ENCODE measurements at places on chromosomes 5 and 9.

DNA sequence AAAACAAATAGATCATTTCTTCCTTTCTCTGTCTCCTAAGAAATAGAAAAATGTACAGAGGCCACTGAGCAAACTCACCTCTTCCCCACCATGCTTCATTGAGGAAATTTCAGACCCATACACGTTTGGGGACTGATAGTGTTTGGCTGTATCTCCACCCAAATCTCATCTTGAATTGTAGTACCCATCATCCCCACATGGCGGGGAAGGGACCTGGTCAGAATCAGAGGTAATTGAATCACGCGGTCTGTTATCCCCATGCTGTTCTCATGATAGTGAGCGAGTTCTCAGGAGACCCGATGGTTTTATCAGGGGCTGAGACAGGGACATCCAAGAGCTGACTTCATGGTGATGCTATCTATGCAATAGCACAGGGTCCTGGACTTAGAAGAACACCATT lies 1655.8 kb downstream of the MAT2B start:
- DNase-seq: no peak

DNA sequence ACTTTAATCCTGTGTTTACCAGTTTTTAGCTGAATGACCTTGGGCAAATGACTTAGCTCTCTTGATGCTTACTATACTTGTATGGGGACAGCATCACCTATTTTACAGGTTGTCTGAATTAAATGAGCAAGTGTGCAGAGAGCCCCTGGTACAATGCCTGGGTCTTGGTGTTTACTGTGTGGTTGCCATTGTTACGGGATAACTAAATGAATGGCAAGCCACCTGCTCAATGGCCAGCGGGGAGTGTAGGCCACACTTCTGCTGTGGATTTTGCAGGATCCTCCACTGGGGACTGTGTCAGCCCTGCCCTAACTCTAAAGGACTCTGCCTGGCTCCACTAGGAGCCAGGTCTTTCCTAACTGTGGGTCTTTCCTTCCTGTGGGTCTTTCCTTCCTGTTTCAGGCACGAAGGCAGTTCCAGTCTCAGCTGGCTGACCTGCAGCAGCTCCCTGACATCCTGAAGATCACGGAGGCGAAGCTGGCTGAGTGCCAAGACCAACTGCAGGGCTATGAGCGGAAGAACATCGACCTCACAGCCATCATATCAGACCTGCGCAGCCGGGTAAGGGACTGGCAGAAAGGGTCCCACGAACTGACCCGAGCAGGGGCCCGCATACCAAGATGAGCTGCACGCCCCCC lies 10.3 kb upstream of the GLE1 start:
- no peak for DNase-seq

GRCh38 chr5:148790545-148791333 lies 35.7 kb upstream of the ADRB2 start:
- no peak for DNase-seq

DNA sequence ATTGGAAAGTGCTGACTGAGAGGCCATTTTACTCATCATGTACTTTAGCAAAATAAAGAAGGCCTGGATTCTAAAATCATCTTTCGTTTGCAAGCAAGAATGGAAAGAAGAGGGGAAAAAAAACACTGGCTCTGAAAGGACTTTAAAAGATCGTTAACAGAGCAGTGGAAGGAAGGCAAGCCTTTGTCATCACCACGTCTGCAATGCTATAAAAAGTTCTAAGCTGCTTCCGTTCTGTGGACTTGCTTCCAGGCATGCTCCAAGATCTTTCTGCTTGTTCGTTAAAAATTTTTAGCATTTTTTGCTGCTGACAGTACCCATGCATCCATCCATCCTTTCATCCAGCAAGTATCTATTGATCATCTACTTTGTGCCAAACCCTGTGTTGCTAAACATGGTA lies 226.5 kb downstream of the GABBR2 start:
- DNase-seq: no peak

DNA sequence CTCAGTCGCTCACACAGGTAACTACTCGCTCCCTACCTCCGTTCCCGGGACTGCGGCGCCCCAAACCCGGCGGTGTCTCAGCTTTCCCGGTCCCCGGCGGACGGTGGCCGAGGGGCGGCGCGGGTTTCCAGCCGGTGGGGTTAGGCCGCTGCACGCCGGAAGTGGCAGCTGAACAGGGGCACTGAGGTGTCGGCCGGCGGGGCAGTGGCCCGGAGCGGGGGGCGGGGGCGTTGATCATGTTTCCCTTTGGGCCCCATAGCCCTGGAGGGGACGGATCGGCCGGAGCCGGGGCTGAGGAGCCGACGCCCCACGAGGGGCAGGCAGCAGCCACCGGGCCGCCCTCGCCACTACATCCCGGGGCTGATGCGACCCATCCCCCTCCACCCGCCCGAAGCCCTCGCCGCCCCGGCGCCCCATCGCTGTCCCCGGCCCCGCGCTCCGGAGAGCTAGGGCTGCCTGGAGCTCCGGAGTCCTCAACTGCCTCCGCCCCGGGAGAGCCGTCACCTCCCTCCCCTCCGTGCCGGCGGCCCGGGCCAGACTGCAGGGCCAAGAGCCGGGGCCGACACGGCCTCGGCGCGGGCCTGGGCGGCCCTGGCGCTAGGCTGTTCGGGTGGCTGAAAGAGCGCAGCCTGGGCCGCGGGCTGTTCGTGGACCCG lies at the start of gene DCAF10:
Gene DCAF10 (plus strand): TSS at position 167 of the 656 bp plus-strand sequence. CDS start 70 bp downstream, at position 237.
- peak; percentile 78 for DNase-seq

DNA sequence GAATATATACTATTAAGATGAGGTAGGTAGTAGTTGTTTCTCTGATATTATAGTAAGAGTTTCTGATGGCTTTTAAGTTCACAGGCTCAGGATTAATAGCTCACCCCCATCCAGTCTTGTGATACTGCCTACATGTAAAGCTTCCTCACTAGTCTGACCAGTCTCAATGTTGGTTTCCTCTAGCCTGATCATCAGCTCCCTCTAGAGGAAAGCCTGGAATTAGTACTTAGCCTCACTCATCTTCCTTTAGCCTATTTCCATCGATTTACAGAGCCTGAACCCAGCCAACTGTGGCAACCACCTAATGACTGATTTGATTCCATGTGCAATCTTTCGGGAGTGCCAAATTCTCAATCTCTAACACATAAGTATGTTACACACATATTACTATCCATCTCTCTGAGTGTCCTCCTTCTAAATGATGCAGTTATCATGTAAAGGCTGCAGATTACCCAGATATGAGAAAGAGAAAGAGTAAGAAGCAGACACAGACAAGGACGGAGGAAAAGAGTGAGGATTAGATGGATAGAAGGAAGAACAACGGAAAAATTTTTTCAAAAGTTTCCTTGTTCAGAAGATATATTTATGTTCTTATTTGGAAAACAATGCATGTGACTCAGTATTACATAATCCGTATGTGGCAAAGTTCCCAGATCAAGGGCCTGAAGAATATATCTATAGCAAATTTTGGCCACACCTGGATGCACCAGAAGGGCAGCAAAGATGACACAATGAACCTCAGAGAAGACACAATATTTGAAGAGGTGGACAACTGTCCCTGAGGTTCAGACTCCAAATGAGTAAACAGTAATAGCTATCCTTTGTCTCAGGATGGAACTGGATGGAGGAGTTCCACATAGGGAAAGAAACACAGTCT lies 333.7 kb downstream of the ELAVL2 start:
- no peak for DNase-seq

DNA sequence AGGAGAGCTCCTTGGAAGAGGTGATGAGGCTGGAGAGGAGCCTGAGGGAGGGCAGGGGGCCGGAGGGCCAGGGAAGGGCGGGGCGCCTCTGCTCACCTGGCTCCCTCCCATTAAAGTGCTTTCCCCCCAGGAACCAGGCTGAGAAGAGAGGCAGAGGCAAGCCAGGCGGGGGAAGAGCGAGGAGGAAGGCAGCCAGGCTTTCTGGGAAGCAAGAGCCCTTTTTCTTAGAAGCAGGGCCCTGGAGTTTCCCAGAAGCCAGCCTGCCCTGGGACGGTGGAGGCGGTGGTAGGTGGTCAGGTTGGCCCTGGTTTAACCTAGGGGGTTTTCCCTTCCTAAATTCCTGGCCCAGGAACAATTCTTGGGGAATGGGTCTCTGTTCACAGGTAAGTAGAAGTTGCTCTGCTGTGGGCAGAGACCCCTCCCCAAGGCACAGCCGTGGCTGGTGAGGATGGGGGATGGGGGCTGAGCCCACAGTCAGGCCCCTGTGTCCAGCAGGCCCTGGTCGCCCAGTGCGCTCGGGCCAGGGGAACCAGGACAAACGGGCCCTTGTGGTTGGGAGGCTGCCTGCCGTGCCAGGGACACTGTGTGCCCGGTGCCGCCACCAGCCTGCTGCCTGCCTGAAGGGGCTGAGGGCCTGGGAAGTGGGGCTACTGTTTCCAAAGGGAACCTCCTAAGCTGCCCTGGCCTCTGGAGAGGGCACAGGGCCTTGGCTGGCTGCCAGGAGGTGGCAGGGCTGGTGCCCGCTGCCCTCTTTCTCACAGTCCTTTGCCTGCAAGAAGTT lies 16.6 kb upstream of the RALGDS start:
- no peak for DNase-seq

DNA sequence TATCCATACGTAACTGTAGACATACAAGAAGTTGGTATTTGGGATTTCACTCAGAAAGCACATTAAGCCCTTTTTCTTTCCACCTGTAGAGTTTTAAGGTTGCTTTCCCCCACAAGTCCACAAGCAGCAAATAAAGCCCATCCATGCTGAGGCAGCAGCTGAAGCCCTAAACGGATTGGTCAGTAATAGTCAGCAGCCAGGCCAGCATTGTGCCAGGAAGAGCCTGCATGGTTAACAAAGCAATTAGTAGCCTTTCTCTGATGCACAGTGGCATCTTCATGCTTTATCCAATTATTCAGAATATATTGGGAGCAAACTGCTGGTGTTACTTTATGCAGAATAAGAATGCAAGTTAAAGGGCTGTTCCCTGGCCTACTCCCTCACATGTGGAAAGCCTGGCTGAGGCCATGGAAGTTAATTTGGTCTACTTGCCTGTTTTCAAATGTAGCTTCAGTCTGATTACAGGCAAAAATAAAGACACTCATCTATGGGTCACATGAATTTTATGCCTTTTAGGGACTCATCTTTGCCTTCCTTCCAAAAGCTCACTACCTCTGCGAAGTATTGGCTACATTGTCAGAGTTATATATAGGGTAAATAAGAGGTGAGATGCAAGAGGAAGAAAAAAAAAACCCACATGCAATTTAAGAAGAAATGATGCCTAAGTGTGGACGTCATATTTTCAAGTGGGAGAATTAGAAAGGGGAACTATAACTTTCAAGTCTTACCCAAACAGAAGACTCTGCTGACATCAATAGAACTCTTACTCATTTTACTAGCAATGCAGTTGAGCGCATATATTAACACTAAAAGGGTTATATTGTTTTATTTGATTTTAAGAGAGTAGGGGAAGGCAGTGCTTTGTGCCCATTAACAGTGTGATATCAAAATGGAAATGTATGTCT lies 15.9 kb downstream of the EBF1 start:
- no peak for DNase-seq

DNA sequence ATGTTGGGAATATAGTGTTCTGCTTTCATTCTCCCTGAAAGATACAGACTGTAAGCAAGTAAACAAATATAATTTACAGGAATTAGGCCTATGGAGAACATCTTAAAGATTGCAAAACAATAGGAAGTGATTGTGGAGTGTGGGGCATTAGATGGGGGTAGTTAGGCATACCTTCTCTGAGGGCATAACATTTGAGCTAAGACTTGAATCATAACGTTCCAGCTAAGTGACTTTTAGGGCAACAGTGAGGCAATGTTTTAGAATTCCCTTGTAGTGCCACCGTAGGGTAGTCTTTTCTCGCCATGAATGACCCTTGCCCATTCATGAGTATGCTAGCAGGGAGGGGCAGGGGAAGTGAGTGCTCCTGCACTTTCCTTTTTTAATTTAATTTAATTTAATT lies 173.3 kb downstream of the SPATA31D1 start:
- DNase-seq: no peak
